PC-9 (cell line): ENCODE measurements at places on chromosomes 1 and 21. TPM values are rescaled to one million over a fixed set of nuclear protein-coding genes. Genes with fewer than 3 reads are reported as not detected.

DNA sequence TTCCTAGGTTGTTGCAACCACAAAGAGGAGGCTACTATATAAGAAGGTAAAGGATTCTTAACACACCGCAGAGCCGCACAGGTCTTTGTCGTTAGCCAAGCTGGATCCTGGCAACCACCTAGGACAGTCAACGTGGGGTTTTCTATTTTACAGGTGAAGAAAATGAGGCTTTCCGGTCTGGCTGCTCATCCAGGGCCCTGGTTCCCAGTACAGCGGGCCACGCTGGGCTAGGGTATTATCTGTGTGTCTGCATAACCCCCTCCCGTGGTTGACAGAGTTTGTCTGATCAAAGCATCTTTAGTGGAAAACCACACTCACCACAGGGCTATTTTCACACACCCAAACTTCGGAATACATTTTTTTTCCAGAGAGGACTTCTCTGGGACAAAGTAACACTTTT lies 39.0 kb upstream of the PDE9A start:
- no peak for DNase-seq

DNA sequence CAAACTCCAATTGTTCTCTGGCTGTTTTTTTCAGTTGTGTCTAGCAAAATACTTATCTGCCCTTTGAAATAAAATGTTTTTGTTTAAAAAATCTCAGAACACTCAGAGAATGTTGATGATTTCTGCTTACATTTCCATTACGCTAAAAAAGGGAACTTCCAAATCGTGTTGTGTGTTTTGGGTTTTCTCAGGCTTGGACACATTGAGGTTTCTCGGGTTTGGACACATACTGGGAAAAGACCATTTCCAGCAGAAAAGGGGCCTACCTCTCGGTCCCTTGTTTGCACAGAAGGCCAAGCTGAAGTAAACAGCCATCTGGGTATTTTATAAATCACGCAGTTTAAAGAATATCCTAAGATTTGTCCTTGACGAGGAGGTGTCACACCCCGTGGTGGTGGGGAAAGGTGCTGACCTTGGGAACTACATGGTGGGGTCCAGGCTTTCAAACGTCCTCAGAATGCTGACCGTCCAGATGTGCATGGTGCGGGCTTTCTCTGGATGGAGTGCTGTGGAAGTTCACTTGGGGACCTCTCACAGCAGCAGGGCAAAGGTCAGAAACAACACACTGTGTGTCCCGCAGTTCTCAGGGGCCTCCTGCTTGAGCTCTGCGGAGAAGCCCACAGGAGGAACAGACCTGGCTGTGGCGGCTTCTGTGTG lies 67.8 kb downstream of the SLC37A1 start:
- DNase-seq, result no peak

- no peak for DNase-seq
These were observed 15.8 kb downstream of the CTXND2 start for GRCh38 chr1:150902751-150903150.

DNA sequence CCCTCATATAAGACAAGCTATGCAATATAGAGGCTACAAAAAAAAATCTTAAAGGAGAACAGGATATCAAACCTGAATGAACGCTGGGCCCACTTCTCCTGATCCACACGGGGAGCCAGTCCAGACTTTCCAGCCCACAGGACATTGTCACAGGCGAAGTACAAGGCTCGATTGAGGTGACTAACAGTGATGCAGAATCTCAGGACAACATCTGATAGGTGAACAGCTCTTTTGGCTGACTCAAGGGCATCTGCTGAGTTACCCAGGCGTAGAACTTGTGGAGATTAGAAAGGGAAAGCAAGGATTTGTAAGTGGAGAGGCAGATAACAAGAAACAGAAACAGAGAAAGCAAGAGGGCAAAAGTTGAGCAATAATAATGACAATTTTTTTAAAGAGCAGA lies 1.8 kb downstream of the PEX11B start:
- DNase-seq, result no peak

DNA sequence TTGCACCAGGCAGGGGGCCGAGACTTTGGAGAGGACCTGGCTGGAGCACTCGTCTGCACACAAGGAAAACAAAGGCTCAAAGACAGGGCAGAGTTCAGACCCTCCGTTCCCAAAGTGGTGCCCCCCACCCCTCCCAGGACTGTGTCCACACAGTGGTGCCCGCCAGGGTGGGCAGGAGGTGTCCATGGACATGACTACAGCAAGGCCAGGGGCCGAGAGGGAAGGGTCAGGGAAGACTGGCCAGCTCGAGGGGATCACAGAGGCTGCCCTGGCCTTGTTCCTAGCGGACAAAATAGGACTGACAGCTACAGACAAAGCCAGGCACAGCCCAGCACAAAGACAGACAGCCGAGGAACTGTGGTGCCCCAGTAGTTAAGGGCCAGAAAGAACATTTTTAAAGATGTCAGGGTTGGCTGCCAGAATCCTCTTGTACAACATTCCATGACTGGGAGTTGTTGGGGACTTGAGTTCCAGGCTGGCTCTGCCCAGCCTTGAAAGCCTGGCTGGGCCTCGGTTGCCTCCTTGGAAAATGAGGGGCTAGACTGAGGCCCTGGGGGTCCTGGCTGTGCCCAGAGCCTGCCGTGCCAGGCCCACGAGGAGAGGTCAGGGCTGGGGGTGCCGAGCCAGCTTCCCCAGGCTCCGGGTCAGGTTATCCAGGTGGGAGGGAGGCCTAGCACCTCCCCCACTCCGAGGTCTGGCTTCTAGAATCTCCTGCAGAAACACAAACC lies 63.7 kb downstream of the SLX9 start:
- DNase-seq, result no peak

The F11R gene
- total RNA-seq, result 99.9 and 117 TPM in 2 replicates

The CDCA8 gene
- 42.8 and 57.9 TPM in 2 replicates for total RNA-seq

The FCRL6 gene
- total RNA-seq, result not detected in 2 replicates

The CACNA1S gene
- total RNA-seq, result not detected in 2 replicates
